M059J (cell line): ENCODE measurements at places on chromosomes 7 and 10.

- no peak for DNase-seq
Observed at GRCh38 chr7:98115746-98116525, 9.3 kb downstream of the LMTK2 start.

DNA sequence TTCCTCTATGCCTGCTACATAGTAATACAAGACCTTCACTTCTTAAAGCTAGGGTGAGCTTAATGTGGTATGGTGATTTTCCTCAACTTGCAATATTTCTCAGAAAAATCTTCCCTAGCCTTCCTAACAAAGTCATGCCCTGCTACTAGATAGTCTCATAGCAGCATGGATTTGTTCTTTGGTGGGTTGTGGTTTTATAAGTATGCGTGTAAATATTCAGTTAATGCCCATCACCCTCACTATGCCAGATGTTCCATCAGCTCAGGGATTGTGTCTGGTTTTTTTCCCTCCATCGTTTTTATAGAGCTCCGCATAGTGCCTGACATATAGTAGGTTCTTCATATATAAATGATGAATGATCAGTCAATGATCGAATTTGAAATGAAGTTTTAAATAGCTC is 182.8 kb downstream of the CREB5 start:
- DNase-seq = no peak

- no peak for DNase-seq
Observed at GRCh38 chr10:103969436-103969835, 2.5 kb downstream of the SLK start.

DNA sequence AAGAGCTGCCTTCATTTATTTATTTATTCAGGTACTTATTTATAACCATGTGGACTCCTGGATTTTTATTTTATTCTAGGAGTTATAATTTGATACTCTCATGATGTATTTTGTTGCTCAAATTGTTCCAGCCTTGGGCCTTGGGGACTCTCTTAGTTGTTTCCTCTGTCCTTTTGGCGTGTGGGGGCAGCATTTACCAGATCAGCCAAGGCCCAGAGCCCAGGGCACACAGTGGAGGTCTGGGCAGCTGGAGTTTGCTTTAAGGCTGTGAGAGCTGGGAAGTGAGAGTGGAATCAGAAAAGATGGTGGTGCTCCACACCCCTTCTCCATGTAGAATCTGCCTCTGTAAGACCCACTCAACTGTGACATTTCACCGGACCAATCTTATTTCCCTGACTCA is 398.9 kb downstream of the RPS24 start:
- DNase-seq = no peak

DNA sequence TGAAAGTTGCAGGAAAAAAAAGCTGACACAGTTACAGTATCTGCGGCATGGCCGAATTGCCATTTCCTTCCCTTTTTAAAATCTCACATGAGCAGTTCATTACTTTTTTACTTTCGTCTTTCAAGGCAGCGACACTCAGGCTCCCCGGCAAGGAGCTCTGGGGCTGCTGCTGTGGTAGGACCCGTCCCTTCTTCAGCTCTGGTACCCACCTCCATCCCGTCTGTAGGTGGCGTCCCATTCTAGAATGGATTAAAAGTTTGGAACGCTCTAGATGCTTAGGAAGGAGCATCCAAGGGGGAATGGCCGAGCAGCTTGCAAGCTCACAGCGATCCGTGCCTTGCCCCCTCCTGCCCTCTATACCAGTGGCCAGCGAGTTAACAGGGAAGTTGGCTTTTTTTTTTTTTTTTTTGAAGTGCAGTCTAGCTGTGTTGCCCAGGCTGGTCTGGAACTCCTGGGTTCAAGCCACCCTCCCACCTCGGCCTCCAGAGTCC is 22.8 kb upstream of the TTYH3 start:
- DNase-seq = peak; percentile 37

DNA sequence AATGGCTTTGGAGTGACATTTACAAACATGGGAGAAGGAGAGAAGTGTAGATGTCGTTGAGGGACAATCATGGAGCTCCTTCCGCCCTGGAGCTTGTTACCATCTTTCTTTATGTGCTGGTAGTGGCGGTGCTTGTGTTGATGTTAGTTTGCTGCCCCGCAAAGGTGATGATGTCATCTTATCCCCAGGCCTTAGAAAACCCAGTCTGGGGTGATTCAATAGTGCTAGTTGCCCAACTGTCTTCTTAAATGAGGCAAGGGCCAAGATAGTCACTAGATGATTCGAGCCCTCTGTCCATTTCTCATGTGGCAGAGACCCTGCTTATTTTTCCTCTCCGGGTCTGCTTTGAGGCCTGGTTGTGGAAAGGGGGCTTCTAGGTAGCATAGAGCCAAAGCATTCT is 277.4 kb downstream of the CCSER2 start:
- DNase-seq = peak; percentile 23

DNA sequence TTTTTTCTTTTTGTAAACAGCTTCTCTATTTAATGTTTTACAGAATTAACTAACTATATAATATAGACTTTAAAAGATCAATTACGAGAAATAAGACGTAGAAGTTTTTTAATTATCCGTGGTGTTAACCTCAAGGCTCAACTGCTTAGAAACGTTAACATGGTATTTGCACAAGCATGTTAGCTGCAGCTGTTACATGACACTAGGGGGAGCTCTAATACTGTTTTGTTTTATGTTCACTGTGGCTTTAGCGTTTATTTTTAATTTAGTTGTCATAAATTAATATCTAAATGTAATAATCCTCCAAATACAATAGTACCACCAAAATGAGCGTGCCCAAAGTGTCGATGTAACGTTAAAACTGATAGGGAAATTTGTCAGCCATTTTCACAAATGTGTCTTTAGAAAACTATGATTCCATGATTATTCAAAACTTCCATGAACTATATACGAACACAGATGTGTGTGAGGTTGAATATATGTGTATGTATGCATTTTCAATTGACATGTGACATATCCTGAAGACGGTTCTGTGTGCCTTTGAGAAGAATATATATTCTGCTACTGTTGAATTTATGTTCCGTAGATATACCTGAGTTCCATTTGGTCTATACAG is 828.8 kb upstream of the MBL2 start:
- peak; percentile 19 for DNase-seq

- DNase-seq = no peak
Observed at GRCh38 chr7:91620827-91621226, 259.7 kb downstream of the MTERF1 start.

DNA sequence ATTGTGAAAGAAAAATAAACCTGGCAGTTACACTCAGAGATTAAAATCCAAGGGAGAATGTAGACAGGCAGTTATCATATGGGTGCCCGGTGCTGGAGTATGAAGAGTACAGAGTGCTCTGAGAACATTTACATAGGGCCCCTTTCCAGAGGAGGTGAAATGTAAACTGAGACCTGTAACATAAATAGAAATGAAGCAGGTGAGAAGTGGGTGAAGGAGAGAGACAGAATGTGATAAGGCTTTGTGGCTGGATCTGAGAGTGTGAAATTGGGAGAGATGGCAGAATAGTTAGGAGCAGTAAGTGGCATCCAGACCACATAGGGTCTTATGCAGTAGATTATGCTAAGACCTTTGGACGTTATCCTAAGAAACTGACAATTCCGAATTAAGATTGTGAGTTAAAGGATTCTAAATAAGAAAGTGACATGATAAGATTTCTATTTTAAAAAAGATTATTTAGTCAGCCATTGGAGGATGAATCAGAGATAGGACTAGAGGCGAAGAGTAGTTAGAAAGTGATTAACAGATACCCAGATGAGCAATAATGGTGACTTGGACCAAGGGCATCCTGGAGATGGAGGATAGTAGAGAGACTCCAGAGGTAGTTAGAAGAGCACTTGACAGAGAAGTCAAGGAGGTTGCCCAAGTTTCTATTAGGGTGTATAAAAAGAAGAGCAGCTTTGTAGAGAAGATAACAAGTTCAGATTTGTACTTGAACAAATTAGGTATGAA is 36.7 kb downstream of the DNAH11 start:
- DNase-seq = peak; percentile 39

- peak; percentile 38 for DNase-seq
Observed at GRCh38 chr10:91642831-91643692, 10.2 kb upstream of the PPP1R3C start.

GRCh38 chr7:39421251-39421650 is 145.0 kb upstream of the YAE1 start:
- no peak for DNase-seq

GRCh38 chr7:106289848-106290247 is 5.1 kb upstream of the NAMPT start:
- peak; percentile 38 for DNase-seq

DNA sequence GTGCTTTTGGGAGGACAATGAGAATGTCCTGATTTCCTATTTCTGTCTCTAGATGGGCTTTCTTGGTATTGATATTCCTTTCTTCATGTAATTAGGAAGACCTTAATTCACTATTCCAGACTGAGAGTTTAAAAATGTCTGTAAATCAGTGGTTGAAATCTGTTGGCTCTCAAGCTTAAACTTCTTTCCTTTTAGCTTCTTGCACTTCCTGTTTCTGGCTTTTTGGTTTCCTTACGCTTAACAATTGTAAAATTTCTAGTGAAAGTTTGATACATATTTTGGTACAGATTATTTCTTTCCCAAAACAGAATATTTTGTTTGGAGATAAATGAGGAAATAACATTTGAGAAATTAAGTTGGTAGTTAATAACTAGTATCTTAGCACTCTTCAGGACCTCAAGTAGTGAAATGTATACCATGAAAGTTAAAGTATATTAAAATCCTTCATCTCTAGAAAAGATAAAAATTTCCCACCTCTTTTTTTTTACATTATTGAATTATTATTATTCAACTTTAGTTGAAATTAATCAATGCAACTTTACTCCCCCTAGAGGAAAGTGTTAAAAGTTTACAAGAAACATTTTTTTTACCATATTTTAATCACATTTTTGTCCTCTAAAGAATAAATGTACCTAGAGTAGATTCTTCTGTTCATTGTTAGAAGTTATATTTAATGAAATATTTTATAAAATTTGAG is 137.2 kb downstream of the PHTF2 start:
- no peak for DNase-seq

DNA sequence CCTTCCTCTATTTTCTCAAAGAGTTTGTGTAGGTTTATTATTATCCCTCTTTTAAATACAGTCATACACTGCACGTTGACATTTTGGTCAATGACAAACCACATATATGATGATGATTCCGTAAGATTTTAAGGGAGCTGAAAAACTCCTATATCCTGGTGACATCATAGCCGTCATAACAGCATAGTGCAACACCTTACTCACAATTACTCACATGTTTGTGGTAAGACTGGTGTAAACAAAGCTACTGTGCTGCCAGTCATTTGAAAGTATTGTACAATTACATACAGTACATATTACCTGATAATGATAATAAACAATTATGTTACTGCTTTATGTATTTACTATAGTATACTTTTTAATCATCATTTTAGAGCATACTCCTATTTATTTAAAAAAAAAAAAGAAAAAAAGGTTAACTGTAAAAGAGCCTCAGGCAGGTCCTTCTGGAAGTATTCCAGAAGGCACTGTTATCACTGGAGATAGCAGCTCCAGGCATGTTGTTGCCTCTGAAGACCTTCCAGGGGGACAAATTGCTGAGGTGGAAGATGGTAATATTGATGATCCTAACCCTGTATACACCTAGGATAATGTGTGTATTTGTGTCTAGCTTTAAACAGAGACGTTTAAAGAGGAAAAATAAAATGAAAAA is 123.3 kb upstream of the CDK1 start:
- peak; percentile 72 for DNase-seq

DNA sequence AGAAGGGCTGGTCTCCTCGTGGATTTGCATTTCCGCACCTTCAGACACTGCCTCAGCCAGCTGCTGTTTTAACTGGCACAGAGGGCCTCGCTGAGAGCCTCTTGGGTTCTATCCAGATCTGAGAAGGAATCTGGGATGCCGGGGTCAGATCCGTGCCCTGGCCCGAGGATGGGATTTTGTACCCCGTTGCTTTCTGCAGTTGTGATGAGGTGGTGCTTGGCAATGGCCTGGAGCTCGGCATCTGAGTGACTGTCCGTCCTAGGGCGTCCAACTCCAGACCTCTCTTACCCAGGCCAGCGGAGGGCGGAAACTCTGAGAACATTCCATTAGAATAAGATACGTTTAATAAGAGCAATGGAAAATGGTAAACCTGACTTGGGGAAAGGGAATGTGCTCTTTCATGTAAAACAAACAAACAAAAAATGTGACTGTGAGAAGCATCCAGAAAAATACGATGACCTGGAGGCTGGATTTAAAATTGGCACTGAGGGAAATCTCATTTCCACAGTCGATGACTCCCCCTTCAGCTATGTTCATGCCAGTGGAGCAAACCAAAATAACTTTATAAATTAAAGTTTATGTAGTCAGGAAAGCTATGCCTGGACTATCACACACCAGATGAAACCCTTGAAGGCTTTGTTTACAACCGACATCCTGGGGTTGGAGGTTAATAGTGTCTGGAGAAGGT is 39.6 kb downstream of the GRK5 start:
- peak; percentile 93 for DNase-seq

DNA sequence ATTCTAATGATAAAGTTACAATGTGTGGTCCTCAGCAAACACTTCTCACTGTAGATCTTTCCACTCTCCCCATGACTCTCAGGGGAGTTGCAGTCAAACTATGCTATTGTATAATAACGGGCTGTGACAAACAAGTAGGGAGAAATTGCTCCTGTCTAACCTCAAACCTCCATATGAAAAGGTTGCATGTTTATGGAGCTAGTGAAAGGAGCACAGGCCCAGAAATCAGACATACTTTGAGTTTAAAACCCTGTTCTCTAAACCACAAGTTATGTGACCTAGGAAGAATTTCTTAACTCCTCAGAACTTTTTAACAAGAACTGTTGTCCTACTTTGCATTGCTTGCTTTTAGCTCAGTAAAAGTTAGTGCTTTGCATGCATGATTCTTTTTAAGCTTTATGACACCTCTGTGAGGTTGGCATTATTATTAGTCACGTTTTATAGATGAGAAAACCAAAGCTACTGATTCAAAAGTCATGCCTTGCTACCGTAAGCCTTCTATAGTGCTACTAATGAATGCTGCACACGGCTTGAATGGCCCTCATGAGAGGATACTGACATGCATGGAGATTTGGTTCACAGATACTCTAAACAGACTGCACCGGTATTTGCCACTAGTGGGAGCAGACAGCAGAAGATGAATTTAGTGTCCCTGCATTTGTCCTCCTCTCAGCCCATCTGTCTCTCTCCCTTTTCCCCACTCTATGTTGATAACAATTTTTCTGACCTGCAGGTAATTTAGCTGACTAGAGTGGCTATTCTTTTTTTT is 129.5 kb upstream of the PCGF5 start:
- peak; percentile 15 for DNase-seq

- DNase-seq = no peak
Observed at GRCh38 chr7:121023194-121023593, 34.7 kb downstream of the CPED1 start.

DNA sequence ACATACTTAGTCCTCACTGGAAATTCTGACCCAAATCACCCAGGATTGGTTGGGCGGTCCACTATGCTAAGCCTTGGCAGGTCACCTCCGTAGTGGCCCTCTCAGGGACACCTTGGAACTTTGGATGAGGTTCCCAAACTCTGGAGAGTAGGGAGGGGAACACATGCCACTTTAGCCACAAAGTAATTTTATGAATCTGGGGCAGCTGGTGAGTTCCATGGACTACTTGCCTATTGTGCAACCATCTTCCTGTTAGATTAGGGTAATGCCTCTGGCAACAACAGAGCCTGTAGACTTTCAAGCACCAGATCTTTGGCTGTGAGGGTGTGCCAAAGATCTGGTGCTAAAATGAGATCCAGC is 77.7 kb downstream of the ITGB8 start:
- peak; percentile 70 for DNase-seq

GRCh38 chr10:3654496-3654895 is 130.5 kb downstream of the KLF6 start:
- peak; percentile 44 for DNase-seq
